ENCODE measurements at places on chromosomes 7 and 10.
A peak's percentile ranks its signal among the peaks of the same experiment; 100 is the strongest.

GRCh38 chr7:95330961-95331337 is 6.6 kb upstream of the PON1 start:
- DNase-seq, result no peak

DNA sequence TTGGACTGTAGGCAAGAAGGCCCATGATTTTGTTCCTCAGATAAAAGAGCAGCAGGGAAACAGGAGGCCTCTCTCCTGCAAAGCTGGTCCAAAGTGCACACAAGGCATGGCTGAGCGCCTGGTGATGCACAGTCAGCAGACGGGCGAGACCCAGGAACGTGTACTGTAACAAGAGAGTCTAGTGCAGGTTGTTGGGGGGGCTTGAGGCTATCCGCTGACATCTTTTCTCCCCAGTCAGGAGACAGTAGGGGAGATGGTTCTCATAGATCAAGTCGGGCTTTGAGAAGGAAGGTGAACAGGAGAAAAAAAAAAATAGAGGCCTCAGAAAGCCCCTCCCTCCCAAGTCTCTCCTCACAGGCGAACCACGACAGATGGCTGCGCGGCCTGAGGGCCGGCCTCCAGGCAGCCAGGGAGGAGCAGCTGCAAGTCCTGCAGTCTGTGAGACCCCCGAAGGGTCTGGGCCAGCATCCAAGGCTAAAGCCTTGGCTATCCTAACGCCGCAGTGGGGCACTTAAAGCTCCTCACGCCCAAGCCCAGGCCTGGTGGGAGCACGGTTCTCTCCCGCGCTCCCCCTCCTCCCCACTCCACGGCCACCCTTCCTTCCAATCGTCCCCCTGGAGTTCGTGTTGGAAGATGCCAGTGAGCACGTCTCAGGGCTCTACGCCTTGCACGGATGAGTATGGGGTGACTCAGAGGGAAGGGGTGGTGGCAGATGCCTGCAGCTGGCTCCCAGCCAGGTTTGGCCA is 68.3 kb downstream of the PRKAG2 start:
- no peak for DNase-seq

DNA sequence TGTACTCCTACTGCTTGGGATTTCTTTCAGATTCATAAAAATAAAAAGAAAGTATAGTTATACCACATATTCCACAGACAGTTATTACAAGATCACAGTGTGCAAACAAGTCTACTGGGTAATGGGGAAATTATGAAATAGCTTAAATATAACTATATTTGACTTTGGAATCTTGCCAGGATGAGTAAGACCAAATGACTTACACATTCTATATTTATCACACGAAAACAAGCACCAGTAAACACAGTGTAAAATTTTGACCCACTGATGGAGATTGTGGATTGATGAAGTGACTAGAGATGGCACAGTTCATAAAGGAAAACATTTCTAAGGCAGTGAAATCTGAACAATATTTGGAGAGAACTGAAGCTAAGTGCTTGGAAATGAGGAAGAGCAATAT is 339.7 kb downstream of the THSD7A start:
- DNase-seq, result no peak

DNA sequence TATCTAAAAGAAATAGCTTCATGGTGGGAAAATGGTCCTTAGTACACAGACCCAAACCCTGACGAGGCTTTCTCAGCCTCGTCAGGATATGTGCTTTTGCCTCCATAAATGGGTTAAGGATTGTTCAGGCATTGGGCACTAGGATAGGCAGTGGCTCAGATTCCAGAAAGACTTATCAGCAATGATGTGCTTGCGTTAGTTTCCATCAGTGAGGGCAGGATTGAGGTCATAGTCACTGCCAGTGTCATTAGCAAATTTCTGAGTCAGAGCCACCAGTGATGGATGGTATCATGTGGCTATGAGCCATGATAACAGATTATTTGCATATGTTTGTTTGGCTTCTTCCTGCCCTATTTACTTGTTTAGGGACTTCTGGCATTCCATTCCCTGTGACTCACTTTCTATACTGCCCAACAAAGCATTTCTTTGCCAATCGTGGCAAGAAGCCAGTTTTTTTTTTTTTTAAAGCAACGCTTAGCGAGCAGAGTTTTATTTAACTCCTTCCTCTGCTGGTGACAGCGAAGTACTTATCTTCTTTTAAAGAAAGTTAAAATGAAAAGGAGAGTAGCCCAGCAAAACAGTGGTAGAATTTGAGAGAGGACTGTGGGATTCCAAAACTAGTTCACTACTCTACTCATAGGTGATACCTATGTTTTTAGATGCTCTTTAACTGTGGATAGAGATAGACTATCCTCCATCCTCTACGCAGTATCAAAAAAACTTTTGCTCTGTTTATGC is 44.4 kb downstream of the MYPN start:
- peak; percentile 89 for DNase-seq

DNA sequence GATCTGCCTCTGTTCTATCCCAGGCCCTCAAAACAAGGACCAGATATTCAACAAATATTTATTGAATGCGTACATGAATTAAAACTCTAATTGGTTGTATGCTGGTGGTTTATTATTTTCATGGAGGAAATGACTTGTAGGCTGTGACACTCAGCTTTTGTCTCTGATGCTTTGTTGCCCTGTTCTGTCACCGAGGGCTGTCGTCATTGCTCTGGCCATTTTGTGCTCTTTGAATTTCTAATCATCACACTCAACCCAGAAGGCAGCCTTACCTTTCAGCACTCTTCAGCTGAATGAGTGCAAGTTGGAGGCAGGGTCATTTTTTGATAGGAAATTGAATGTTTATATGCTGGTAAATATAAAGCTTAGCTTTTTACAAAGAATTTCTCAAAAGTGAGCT is 14.5 kb downstream of the SRGN start:
- no peak for DNase-seq

- no peak for DNase-seq
Measured at GRCh38 chr10:61028861-61029361, 84.9 kb upstream of the RHOBTB1 start.

DNA sequence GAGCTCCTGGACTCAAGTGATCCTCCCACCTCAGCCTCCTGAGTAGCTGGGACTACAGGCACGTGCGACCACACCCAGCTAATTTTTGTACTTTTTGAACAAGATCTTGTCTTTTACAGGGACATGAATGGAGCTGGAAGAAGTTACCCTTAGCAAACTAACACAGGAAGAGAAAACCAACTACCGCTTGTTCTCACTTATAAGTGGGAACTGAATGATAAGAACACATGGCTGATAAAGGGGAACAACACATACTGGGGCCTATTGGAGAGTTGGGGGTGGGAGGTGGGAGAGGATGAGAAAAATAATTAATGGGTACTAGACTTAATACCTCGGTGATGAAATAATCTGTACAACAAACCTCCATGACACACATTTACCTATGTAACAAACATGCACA is 70.9 kb upstream of the INHBA start:
- no peak for DNase-seq

- no peak for DNase-seq
Measured at GRCh38 chr10:60905580-60905979, 38.4 kb downstream of the RHOBTB1 start.

DNA sequence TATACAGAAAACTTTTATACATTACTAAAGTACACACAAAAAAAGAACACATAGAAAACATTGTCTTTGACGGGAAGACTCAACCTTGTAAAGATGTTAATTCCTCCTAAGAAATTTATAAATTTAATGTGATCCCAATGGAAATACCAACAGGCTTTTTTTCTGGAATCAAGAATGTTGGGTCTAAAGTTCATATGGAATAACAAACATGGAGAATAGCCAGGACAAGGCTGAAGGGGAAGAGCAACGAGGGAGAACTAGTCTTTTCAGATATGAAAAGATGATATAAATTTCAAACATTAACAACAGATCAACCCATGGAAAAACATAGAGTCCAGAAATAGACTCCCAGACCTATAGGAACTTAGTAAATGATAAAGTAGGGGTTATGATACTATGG is 19.8 kb downstream of the HIPK2 start:
- DNase-seq, result no peak

DNA sequence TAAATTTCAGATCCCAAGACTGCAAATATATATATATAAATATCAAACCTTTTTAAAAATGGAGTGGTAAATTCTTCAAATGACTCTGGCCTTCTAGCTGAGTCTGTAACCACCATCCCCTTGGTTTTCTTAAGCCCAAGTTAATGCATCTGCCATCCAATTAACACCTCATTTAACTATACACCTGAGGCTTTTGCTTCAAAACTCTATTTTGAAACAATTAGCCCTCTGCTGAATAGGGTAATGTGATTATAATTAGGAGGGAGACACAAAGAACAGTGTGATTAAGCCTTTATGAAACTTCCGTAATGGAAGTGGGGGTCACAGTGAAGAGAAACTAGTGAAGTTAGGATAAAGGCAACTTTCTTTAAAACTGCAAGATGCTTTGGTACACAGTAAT is 83.6 kb downstream of the GPR37 start:
- DNase-seq, result no peak

GRCh38 chr10:124532788-124533187 is 71.2 kb downstream of the LHPP start:
- DNase-seq, result no peak

DNA sequence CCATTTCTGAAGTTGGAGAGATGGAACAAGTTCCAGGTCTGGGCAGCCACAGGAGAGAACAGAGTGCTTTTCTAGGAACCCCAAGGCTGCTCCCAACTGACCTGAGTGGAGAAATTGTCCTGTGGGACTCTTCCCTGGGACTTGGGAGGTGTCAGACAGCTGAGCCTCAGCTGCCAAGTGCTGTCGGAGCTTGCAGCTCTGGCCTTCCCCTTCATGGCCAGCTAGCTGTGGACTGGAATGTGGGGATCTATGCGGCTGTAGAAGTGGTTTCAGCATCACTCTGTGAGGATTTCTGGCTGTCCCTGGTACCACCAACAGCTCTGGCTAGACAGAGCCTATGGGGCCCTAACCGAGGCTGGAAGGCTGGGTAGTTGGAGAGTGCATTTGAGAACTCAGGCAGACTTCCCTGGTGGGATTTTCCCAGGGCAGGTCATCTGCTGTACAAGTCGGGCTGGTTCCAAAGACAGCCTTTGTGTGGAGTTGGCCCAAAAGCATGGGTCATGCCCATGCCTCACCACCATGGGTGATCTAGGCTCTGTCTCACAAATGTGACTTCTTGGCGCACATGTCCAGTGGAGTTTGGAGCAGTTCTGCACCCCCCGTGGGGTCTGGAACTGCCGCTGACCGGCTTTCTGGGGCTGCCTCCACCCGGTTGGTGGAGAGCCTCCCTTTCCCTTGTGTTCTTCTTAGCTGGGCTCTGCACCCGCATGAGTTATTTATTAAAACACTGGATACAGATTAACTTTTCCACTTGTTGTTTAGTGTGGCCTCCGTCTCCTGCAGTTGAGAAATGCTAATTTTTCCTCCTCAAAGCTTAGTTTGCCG is 10.9 kb downstream of the SUFU start:
- DNase-seq, result no peak

DNA sequence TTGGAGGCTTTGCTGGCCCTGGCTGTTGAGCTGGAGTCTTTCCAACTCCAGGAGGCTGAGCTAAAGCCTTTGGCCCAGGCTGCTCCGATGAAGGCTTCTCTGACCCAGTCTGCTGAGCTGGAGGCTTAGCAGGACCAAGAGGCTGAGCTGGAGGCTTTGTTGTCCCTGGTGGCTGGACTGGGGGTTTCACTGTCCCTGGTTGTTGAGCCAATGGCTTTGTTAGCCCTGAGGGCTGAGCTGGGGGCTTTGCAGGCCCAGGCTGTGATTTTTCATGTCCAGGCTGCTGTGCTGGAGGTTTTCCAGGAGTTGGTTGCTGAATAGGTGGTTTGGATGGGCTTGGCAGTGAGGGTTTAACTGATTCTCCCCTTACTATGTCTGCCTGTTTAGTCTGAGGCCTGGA is 7.3 kb downstream of the PCLO start:
- no peak for DNase-seq

- DNase-seq, result no peak
Measured at GRCh38 chr10:104937567-104937966, 296.5 kb downstream of the SORCS3 start.

DNA sequence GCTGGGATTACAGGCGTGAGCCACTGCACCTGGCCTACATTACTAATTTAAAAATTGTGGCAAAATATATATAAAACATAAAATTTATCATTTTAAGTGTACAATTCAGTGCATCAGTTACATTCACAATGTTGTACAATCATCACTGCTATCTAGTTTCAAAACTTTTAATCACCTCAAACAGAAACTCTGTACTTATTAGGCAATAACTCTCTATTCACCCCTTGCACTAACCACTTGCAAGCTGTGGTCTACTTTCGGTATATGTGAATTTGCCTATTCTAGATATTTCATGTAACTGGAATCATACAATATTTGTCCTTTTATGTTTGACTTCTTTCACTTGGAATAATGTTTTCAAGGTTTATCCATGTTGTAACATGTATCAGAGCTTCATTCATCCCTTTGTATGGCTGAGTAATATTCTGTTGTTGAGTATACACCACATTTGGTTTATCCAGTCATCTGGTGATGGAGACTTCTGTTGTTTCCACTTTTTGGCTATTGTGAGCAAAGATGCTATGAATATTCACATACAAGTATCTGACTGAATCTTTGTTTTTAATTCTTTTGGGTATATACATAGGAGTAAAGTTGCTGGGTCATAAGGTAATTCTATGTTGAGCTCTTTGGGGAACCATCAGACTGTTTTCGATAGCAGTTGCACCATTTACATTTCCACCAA is 14.3 kb upstream of the ELOVL3 start:
- no peak for DNase-seq

DNA sequence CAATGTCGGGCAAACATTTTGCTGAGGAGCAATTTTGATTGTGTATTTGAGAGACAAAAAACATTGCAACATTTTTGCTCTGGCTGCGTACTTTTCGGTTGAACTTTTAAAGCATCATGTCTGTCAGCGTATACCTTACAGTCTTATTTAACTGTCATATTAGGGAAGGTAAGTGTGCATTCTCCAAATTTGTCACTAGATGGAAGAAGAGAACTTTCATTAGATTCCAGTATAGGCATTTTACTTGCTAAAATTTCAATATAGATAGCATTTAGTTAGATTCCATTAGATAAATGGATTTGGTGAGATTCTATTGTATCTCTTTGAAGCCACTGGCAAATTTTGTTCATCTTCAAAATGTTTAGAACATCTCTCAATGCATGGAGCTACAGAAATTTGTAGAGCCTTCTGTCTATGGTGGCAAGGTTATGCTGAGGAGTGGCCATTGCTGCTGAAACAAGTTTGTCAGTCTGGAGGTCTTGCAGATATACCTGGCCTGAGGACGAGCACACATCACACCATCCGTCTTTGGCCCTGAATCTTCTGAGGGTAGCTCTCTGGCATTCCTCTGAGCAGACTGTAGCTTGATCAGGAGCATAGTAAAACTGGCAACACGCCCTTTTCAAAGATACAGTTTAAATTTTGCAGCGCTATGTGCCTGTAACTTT is 437.5 kb upstream of the MBL2 start:
- DNase-seq, result no peak

All from amniotic stem cell (primary cell).